HuH-7.5 (cell line): ENCODE measurements at places on chromosomes 1 and 21.

GRCh38 chr1:25800703-25801377 lies 847 bp downstream of the SELENON start:
- no peak for DNase-seq

DNA sequence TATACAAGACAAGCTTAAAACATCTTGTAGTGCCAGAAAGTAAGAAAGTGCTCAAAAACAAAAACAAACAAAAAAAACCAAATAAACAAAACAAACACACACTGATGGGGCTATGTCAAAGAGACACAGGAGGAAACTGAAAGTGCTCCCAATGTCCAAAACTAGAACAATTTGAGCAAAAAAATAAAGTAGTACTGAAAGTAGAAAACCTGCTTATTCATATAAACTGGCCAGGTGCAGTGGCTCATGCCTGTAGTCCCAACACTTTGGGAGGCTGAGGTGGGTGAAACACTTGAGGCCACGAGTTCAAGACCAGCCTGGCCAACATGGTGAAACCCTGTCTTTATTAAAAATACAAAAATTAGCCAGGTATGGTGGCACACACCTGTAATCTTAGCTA lies 129.9 kb downstream of the GLUL start:
- DNase-seq: no peak

GRCh38 chr1:208059409-208060001 lies 148.6 kb upstream of the CD34 start:
- peak; percentile 66 for DNase-seq

DNA sequence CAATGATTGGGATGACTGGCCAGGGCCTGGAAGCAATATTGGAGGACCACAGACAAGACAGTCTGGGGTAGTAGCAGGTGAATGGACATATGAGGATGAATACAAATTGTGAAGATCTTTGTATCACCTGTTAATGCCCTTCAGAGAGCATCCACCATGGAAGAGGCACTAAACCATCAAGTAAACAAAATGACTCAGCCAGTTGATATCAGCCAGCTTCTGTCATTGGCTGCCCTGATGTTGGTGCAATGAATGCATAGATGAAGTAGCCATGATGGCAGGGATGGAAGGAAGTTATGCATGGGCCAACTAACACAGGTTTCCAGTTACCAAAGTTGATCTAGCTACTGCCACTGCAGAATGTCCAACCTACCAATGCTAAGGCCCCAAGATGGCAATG lies 16.1 kb upstream of the ERI3 start:
- DNase-seq: no peak

- no peak for DNase-seq
Measured at GRCh38 chr21:46482225-46482845, 23.6 kb downstream of the DIP2A start.

GRCh38 chr1:25178917-25179561 lies 53.3 kb downstream of the SYF2 start:
- no peak for DNase-seq

DNA sequence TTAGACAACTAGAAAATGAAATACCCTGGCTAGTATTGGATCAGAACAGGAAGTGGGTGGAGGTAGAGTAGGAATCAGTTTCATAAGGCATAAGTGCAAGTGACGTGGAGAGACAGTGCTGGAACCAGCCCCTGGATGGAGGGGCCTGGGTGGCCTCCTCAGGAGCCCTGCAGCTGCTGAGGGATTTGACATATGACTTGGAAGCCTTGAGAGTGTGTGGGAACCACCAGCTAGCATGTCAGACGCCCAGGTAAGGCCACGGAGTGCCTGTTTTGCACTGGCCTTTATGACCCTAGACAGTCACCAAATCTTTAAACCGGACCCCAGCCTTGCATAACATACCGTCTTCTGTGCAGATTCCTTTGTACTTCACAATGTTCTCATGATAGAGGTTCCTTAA lies 94.4 kb downstream of the RAVER2 start:
- no peak for DNase-seq

DNA sequence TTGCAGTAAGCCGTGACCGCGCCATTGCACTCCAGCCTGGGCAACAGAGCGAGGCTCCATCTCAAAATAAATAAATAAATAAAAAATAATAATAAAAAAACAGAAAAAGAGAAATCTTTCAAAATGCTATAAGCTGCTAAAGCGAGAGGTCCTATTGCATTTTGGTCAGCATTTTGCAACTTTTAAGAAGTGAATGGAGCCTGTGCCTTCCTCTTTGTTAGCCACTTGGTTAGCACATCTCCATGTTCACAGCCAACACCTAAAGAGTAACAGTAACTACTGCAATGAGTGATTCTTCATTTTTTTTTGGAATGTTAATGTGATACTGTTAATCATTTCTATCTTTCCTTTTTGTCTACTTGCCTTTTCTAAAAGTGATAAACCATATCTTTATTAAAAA lies 80.6 kb downstream of the ERG start:
- DNase-seq: no peak

GRCh38 chr1:14371771-14372497 lies 226.6 kb upstream of the KAZN start:
- DNase-seq: no peak

GRCh38 chr1:215600867-215601266 lies 33.8 kb downstream of the KCTD3 start:
- DNase-seq: no peak

GRCh38 chr21:38849776-38850175 lies 44.0 kb downstream of the ETS2 start:
- no peak for DNase-seq

DNA sequence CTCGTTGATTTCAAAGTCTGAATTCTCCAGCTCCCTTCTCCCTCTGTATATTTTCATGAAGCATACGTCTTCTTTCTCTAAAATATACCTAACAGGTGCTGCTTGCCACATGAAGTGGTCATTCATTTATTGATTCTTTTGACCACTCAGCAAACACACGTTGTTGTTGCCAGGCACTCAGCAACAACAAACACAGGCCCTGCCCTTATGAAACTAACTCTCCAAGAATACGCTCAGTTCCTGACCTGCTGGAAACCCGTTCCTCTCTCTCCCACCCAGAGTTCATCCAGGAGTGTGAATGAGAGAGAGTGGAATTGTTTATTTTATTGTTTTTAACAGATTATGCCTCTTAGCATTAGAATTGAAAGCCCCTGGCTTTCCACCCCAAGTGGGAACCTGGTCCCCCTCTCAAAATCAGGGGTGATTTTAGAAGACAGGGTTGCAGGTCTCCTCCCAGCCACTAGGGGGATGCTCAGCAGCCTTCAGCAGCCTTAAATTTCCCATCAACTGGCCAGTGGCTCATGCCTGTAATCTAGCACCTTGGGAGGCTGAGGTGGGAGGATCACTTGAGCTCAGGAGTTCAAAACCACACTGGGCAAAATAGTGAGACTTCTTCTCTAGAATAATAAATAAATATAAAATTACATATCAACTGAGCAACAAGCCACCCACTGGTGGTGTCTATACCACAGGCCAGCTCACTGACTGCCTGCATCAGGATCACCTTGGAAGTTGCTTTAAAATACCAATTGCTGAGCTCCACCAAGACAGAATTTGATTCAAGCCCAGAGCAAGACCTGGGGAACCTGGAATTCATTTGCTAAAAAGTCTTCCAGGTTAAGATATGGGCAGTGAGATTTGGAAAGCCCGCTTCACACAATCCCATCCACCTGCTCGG lies 181.0 kb upstream of the KLHDC7A start:
- DNase-seq: peak; percentile 58

- DNase-seq: no peak
Measured at GRCh38 chr1:234773936-234774677, 164.1 kb upstream of the IRF2BP2 start.

DNA sequence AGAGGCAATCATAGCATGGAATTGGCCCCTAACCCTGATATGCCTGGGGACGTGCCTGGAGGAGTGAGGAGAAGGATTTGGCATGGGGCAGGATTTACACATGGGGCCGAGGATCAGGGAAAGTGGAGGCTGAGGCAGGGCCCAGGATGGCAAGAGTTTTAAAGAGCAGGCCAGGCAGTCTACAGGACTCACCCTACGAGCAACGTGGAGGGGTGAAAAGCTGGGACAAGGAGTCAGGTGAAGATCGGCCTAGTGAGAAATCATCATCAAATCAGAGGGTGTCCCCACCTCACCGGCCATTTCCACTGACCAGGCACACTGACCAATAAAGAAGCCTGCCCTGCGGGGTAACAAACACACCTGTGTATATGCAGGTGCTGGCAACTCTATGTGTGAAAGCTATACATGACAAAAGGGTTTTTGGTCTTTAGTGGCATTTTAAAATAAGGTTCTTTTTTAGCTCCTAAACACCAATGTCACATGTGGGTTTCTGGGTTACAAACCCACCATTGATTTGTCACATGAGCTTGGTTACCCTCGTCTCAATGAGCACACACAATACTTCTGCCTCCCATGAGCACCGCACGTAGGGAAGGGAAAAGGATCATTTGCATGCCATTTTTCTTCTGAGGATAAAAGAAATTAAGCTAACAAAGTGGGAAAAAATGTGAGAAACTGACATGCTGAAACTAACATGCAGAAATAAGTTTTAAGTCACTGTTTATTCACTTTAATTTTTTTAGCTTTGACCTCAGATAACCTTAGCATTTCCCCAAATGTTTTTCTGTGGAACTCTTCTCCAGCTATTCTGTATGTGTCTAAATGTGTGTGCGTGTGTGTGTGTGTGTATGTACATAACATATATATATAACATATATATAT lies 168.1 kb upstream of the EDN2 start:
- DNase-seq: no peak

DNA sequence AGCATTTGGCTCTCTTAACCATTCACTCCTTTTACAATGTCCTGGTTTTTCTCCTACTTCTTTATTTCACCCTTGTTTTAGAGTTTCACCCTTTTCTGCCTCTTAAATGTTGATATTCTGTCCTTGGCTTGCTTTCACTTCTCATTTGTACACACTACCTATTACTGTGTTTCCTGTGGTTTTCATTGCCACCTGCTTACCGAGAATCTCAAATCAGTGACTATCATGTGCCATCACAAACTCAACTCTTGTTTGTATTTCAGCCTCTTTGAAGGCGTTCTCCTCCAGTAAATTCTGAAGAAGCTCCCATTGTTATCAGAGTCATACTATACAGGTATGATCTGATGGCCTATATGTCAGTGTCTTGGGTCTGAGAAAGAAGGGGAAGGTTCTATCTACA lies 65.7 kb downstream of the NPHS2 start:
- no peak for DNase-seq

- no peak for DNase-seq
Measured at GRCh38 chr1:60367532-60367931, 294.0 kb upstream of the C1orf87 start.

GRCh38 chr1:228507961-228508652 lies 20.9 kb downstream of the RNF187 start:
- DNase-seq: no peak

- no peak for DNase-seq
Measured at GRCh38 chr1:204564835-204565234, 48.6 kb downstream of the MDM4 start.

DNA sequence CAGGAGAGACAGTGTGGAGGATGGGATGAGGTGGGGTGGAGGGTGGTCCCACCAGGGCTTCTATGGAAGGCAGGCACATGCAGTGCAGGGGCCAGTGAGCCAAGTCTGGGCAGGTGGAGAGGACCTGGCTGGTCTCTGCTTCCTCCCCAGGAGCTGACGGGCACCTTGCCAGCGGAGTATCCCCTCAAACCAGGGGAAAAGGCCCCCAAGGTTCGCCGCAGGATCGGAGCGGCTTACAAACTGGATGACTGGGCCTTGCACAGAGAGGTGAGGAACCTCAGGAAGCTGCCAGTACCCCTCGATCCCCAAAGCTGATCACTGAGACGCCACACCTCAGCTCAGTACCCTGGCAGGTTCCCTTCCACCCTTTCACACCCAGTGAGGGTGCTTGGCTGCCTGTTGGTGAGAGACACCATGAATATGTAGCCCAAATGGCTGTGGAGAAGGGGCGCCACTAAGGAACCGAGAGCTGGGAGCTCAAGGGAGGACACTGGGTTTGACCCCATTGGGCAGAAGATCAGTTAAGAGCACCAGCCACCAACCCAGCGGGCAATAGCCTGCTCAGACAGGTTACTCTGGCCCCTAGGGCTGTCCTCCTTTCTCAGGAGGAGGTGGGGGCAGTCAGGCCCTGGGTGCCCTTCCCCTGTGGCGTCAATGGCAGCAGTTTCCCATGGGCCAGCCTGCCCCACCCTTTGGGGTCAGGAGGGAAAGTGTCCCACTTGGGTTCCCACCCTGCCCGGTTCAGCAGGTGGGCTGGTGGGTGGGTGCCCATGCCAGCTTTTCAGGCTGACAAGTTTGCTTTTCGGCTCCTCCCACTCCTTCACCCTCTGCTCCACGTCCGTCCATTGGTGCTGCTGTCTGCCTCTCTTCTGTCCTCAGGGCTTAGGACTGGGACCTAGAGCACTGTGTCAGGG lies 5.5 kb downstream of the INAVA start:
- DNase-seq: no peak

DNA sequence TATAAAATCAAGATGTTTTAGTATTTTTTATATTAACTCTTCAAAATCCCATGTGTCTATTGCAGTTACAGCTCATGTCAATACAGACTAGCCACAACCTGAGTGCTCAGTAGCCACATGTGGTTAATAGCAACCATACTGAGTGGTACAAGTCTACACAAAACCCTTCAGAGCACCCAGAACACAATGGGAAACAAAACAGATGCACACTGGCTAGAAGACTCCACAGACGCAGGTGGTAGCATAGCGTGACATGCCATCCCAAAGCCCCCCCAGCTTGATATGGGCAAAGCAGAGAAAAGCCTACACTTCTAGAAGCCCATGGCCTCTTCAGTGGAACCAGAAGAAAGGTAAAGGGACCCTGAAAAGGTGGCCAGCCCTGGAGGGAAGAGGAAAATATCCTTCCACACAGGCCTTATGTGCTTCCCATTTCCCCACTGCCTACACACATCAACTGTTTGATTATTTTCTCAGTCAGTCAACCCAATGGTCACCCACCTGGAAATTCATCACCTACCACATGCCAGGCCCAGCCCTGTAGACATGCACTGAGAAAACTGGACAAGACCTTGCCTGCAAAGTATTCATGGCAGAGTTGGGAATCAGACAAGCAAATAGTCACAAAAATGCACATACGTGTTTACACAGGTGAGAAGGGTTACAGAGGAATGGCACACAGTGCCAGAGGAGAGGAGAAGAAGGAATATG lies 175.0 kb downstream of the VAV3 start:
- no peak for DNase-seq

- DNase-seq: peak; percentile 11
Measured at GRCh38 chr1:70353601-70354331, 756 bp downstream of the ANKRD13C start.

DNA sequence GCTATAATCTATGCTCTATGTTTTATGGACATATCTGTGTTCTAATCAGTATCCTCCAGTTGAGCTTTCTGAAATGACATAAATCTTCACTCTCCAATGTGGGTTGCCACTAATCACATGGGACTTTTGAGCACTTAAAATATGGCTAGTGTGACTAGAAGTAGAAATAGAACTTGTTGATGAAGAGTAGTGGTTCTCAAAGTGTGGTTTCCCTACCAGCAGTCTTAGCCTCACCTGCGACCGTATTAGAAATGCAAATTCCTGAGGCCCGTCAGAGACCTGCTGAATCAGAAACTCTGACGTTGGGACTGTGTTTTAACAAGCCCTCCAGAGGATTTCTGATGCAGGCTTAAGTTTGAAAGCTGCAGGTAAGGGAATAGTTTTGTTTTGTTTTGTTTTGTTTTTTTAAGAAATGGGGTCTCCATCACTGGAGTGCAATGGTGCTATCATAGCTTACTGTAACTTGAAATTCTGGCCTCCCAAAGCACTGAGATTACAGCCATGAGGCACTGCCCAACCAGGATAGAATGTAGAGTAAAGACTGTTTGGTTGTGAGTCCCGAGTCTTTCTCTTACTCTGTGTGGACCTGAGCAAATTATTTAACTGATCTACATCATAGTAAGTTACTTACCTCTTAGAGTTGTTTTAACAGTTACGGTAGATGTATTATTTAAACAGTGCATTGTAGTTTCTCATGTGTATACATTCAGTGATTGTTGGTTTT lies 21.7 kb downstream of the GLRX2 start:
- no peak for DNase-seq
